Stimulated activated CD4-positive, alpha-beta T cell treated with anti-CD3 and anti-CD28 coated beads, TNF-alpha, amount 100 ng/mL, for 1 hour (primary cell): ENCODE measurements at places on chromosomes 7 and 10.

GRCh38 chr10:110073896-110074295, 66.1 kb downstream of the ADD3 start:
- DNase-seq = no peak

- DNase-seq = no peak
These were observed 78.7 kb upstream of the ABI1 start for GRCh38 chr10:26939290-26939961.

DNA sequence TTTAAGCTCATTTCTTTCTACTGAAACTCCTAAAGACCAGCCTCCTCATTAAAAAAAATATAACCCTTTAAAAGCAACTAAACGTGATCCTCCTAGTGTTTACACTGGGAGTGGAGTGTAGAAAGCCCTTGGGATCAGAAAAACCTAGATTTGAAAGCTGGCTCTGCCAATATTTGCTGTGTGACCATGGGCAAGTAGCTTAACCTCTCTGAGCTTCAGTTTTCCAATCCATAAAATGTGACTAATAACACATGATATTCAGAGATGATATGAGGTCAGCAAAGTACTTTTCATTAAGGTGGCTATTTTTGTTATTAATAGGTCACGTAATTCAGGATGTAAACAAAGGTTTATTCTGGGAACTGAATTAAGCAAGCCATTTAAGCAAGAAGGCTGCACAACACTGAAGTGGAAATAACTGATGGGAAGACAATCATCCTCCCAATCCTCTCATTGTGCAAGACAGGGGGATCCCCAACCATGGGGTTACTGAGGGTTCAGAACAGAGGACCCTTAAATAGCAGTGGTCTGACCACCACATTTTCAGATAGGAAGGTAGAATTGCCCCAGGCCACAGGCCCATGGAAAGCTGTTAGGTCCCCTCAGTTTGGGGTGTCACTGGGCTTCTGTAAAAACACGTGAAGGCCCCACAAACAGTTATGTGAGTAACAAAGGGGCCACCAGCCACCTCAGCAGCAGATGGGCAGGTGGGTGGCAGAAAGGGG, 49.1 kb upstream of the EEPD1 start:
- no peak for DNase-seq

DNA sequence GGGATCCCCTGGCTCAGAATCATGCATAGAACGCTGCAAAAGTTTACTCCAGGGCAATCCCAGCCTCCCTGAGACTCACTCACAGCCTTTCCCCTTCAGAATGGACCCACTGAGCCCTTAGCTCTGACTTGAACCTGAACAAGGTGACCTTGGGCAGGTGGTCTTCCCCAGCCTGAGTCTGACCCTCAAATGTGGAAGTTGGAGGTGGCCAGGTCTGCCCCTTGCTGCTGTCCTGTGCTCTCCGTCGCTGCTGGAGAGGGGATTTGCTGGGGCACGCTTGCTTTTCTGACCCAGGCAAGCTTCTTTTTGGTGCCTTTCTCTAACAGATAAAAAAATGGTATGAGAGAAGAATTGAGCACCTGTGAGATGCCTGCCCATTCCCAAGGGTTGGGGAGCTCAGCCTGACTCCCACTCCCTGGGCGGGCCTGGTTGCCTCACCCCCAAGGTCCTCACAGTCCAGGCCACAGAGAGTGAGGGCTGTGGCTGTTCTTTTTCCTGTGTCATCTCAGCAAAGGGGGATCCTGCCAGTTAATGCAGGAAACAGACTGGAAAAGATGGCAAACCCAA, 46.6 kb upstream of the IGFBP3 start:
- no peak for DNase-seq

- no peak for DNase-seq
These were observed 764.0 kb upstream of the IGFBP3 start for GRCh38 chr7:46685051-46685450.

DNA sequence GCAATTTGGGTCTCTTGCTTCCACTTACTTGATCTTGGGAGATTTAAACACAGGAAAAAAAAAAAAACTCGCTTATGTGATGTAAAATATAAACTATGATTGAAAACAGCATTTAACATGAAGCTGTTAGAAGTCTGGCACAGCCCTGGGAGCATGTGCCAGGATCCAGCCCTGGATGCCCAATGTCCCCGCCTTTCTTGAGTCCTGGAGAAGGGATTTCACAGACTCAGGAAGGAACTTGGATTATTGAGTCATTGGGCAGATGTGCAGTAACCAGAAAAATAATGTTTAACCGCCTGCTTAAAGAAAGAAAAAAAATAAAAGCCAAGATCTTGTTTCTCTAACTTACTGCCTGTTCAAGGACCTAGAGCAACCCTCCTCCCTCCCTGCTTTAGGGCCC, 3.7 kb upstream of the JCAD start:
- no peak for DNase-seq

DNA sequence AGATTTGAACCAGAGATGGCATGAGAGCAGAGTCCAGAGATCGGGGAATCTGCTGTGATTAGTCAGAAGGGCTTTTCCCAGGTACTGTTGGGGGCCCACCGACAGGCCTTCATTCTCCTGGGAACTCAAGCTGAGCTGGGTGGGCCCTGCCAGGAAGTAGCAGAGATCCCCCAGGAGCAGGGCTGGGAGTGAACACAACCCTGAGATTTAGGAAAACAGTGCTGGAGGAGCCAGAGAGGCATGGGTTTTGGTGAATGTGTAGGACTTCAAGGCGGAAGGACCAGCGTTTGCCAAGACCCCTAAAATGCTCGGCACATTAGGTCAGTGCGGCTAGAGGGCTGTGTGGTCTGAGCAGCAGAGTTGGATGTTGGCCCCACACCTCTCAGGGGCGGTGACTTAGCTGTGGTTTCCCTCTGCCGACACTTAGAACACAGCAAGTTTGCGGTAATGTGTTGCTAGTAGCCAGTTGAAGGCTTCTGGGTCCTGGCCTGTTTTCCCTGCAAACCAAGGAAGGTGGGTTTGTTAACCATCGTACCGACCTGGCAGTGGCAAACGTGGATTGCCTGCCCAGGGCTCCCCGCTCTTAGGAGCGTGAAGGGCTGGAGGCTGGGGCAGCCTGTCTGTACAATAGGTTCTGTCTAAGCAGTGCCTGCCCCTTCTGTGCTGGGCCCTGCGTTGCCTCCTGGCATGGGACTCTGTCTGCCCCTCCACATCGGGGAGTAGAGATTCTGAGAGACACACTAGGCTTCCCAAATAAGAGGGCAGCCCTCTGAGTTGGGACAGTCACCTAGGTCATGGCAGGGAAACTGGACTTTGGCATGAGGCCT, 14.0 kb downstream of the NACAD start:
- DNase-seq = no peak

- no peak for DNase-seq
These were observed 75.8 kb downstream of the NKX6-2 start for GRCh38 chr10:132710036-132710686.

GRCh38 chr7:137801003-137801402, 45.8 kb downstream of the DGKI start:
- DNase-seq = no peak

- no peak for DNase-seq
These were observed 172.5 kb downstream of the CCDC71L start for GRCh38 chr7:106488465-106488864.

- DNase-seq = no peak
These were observed 19.9 kb upstream of the GPAM start for GRCh38 chr10:112203328-112204076.

- no peak for DNase-seq
These were observed 59.3 kb downstream of the OAT start for GRCh38 chr10:124359336-124359832.

GRCh38 chr7:111765751-111766643, 203.7 kb upstream of the IMMP2L start:
- DNase-seq = no peak

DNA sequence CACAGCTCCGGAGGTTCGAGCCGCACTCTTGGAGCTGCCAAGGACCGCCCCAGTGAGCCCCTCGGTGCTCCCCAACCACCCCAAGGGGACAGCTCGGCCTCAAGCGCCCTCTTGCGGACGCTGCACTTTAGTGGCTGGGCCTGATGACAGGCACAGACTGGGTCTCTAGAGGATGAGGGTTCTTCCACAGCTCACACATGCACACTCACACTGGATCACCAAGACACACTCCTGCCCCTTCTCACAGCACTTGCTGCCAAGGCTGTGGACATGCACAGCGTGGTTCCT, 2.1 kb downstream of the RET start:
- no peak for DNase-seq

GRCh38 chr10:34884272-34884952, 69.3 kb upstream of the PARD3 start:
- DNase-seq = no peak

DNA sequence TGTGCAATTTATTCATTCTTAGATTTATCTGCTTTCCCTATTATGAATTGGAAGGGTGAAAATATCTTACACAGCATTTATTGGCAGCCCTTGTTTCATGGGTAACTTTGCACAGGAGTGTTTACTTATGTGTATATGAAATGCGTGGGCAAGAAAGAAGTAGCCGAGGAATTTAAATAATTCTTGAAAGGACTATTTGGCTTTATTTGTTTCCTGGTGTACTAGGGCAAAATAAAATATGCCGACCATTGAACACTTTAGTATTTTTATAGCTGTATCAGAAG, 93.7 kb downstream of the ARID5B start:
- DNase-seq = no peak

DNA sequence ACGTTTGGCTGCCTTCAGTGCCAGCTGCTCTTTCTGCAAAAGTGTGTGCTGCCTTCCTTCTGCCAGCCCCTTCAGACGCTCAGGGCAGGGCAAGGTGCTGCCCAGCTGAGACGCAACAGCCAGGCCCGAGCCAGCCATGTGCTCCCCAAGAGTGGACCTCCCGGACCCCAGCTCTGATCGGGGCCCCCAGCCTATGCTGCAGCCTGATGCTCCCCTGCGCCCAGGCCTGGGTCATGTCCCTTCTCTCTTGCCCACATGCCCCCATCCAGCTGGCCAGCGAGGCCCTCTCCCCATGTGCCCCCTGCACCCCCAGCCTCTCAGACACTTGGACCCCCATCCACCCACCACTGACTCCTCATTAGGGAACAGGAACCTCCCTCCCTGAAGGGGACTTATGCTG, 17.8 kb downstream of the WDR86 start:
- no peak for DNase-seq

GRCh38 chr10:83592337-83592935, 546.9 kb upstream of the GHITM start:
- DNase-seq = no peak

DNA sequence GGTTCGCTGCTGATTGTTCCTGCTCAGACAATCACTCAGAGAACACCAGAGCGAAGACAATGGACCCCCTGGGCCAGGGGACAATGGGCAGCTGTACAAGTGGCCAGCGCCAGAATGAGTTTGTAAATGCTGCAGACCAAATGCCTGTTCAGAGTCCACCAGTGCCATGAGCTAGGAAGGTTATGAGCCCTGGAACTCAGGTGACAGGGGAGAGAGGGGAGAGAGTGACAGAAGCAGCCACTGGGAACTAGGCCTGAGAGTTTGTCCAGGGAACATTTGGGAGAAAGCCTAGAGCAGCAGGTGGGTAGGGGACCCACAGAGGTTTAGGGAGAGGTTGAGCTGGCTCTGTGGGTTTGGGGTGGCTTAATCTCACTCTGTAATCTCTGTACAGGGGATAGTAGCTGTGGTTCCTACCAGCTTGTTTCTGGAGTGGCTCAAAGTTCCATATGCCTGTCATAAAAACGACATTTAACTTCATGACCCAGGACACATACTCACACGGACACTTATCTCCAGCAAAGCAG, 60.4 kb downstream of the C10orf105 start:
- no peak for DNase-seq

- DNase-seq = no peak
These were observed 199.9 kb upstream of the ZMIZ1 start for GRCh38 chr10:78868861-78869260.

DNA sequence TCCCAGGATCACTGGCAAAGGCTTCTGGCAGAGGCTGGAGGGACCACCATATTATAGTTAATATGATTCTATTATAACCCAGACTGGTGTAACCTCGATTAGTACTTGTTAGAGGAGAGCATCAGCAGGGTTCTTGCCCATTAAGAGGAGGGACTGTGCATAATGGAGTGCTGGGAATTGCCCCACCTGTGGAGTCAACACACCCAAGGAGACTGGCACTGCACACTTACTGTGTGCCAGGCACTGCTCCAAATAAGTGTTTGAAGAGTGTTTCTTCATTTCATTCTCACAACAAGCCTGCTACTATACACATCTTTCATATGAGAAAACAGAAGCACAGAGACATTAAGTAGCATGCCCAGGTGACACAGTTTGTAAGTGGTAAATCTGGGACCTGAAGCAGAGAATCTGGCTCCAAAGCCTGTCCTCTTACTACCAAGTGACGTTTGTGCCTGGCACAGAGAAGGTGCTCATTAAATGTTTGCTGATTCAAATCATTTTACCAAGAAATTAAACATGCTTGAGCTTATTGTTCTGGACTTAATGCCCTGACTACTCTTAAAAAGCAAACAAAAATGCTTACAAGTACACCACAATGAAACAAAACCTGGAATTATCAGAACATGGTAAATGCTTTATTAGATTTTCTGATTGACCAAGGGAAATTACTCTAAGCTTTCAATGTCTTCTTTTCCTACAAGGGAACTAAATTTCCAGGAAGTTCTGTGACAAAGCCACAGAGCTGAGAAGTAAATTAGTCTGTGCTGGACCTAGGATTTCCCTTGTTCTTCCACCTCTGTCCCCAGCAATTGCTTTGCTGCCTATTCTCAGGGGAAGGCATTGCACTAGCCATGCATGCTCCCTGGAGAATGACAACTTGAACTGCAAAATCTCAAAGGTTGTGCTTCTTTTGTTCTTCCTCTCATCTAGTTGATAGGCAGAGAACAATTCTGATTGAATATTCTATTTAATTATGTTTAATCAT, 809 bp downstream of the SLC13A1 start:
- DNase-seq = no peak

DNA sequence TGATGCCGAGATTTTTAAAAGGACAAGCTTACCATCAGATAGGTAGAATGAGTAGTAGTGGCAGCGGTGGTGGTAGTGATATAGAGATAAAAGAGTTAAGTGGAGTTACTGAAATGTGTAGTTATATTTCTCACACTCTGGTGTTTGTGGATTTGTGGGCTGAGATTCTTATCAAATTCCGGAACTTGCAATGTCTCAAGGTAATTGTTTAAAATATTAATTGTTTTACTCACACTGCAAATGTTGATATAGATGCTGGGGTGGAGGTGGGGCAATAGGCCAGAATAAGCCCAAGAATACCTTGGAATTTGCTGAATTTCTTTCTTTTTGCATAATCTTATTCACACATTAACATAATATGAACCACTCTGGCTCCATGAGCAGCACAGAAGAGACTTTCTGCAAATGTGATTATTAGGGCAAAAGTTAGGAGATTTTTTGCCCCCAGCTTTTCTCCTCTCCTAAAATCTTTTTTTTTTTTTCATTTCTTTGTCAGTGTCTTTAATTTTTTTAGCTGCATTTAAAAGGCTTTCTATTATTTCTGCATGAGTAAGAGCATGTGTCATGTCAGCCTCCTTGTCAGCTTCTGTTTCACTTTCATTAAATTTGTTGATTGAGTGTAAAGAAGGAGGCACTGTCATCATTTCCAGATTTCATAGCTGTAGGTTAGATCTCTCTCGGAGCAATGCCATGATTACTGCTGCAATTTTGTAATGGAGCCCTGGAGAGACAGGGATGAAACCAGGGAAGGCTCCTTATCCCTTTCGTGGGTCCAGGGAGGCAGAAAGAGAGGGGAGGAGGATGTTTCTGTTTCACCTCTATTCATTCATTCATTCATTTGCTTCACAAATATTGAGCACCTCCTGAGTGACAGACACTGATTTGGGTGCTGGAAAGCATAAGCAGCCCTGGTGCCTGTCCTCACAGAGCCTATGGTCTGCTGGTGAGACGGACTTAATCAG, 13.1 kb upstream of the SGMS1 start:
- DNase-seq = no peak
